ENCODE measurements at places on chromosomes 5 and 9.

DNA sequence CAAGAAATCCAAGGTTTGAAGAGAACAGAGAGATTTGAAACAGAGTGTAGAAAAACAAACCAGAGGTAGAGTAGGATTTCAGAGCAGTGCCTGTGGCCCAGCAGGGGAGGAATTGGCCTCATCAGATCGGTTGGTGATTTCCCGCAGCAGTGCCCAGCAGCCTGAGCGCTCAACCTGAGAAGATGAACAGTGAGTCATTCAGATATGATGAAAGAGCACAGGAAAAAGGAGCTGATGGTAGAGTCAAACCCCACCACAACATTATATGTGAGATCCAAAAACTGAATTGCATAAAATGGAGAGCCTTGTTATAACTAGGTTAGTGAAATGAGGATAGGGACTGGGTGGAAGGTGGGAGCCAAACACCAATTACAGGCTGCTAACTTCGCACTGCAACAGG lies 248.9 kb downstream of the PIK3R1 start:
- peak; percentile 54 for DNase-seq

DNA sequence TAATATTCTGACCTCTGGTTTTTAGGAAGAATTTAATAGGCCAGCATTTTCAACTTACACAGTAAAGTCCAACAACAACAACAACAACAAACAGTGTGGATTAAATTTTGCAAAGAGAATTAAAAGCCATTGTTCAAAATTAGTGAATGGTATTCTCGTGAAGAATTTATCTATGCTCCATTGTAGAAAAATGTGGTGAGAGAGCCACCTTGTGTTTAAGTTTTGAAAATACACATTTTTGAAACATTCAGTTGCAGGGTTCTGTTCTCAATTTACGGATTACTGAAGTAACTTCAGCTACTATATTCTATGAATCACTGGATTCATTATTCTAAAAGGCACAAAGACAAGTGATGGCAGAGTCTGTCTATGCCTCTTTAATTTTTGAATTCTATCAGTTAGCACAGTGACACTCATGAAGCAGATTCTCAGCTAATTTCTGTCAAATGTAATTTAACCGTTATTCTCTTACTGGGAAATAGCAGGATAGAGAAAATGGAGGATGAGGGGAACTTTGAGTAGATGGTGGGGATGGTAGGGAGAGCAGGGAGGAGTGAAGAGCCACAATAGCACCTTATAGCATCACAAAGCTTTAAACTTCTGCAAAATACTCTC lies 11.0 kb downstream of the CCDC152 start:
- no peak for DNase-seq

- DNase-seq: no peak
Observed at GRCh38 chr5:67160985-67161384, 35.6 kb downstream of the CD180 start.

- no peak for DNase-seq
Observed at GRCh38 chr5:154176181-154176580, 14.4 kb upstream of the GALNT10 start.

GRCh38 chr5:58264276-58264675 lies 195.6 kb downstream of the PLK2 start:
- DNase-seq: no peak

All from stimulated activated CD4-positive, alpha-beta T cell treated with anti-CD3 and anti-CD28 coated beads, TNF-alpha, amount 100 ng/mL, for 24 hours (primary cell).